Uterus (tissue), 4 donors: ENCODE measurements at places on chromosomes 1 and 21. TPM values are rescaled to one million over a fixed set of nuclear protein-coding genes. Genes with fewer than 3 reads are reported as not detected.

GRCh38 chr1:162726555-162726954, 63.9 kb upstream of the HSD17B7 start:
- H3K36me3 ChIP-seq: no peaks in the 10 kb centered on the region
- no peak overlapping the region for H3K27ac ChIP-seq
- no peak overlapping the region for H3K4me3 ChIP-seq
- DNase-seq: no peak
- peaks cover 2% of the 10 kb centered on the region for H3K4me1 ChIP-seq
- H3K27me3 ChIP-seq: no peaks in the 10 kb centered on the region

The PAPPA2 gene
- 0.51 TPM for total RNA-seq

DNA sequence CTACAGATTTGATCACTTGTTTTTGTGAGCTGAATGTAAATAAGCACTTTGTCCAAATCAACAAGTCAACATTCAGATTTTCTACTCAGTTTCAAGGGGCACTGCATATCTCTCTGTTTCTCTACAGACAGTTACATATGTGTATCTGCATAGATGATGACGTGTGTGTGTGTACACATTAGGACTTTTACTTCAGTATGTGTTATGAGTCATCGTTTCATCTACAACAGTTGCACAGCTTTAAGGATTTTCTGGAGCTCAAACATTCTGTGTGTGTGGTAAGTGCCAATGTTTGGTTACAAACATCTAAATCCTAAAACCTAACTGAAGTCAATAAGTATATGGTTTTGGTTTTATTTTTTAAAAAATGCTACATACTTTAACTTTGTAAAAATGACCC, 494.5 kb upstream of the PBX1 start:
- no peak for DNase-seq
- H3K36me3 ChIP-seq: no peaks in the 10 kb centered on the region
- no peaks in the 10 kb centered on the region for H3K27me3 ChIP-seq
- no peak overlapping the region for H3K4me3 ChIP-seq
- H3K4me1 ChIP-seq: no peaks in the 10 kb centered on the region
- H3K27ac ChIP-seq: no peak overlapping the region

The NR5A2 gene
- 7.7 TPM for total RNA-seq

The RAB3B gene
- 0.69 TPM for total RNA-seq

The PRELP gene
- 117 TPM for total RNA-seq
